Choroid plexus epithelial cell (primary cell): ENCODE measurements at places on chromosomes 2 and 18.

DNA sequence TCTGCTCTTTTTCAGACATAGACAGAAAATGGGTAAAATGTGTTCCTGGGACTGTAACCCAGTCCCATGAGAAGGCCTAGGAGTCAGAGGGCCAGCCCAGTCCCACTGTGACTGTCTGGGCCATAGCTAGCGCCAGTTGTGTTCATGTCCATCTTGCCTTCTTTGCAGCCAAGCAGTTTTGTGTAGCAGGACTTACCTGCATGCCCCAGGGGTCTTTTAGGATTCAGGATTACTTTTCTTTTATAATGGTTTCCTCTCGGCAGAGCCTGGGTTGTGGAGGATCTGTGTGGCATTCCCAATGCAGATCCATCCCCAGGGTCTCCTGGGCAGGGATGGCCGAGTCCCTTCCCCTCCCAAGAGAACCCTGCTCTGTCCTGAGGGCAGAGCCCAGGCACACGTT is 90.8 kb downstream of the FHOD3 start:
- no peak for DNase-seq

GRCh38 chr2:24351627-24351938 is 8.8 kb downstream of the ITSN2 start:
- no peak for DNase-seq

DNA sequence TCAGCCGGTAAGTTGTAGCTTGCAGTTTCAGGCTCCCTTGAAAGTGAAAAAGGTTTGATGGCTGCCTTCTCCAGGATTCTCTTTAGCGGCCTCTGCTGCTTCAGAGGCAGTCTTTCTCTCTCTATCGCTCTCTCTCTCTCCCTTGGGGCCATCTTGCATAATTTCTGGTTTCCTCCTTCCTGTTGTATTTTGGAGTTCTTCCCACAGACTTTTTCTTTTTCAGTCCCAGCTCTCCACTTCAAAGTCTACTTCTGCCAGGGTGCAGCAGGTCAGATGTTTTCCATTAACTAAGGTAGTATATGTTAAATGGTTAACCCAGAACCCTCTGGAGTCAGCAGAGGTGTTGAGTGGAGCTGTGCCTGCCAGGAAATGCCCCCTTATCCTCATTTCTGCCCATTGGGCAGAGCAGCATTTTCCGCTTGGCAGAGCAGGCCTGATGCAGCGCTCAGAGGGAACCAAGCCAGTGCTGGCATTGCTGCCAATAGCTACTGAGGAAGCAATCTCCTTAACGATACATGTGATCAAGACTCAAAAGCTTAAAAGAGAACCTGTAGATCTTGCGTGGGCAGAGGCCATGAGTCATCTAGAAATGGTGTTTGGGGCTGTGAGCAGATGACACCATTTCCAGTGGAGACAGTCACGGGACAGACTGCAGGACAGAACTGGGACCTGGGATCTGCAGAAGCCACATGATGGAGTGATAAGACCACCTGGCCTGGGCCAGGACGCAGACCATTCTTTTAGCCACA is 20.8 kb downstream of the DBI start:
- peak; percentile 91 for DNase-seq

DNA sequence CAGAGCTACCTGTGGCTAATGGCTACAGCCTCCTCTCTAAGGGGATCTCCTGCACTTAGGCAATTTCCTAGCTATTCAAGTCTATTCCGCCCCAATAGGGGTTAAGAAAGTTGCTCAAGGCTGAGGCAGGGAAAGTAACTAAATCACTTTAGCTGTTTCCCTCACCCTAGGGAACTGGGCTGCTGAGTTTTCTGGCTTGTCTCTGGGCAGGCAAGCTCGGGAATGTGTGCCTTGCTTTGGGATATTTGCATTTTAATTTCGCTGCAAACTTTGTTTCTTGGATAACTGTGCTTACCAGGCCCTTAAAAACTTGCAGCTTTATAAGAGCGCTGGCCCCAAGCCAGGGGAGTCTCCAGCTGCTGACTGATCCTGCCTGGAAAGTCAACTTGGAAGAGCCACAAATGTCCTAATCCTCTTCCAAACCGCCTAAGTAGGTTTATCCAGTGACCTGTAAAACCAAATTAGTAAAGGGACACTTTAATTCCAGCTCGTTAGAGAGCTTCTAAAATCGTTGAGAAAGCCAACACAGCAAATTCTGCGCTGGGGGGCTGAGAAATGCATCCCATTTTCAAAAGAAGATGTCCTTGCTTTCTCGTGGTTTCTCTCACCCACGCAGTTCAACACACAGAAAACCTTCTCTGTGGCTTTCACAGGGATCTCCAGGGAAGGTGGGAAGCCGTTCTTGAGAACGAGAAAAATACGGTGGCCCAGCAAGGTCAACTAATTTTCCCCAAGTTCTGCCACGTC is 59.5 kb upstream of the SP3 start:
- DNase-seq: peak; percentile 79

GRCh38 chr2:147051814-147052213 is 793.0 kb upstream of the ACVR2A start:
- DNase-seq: no peak

DNA sequence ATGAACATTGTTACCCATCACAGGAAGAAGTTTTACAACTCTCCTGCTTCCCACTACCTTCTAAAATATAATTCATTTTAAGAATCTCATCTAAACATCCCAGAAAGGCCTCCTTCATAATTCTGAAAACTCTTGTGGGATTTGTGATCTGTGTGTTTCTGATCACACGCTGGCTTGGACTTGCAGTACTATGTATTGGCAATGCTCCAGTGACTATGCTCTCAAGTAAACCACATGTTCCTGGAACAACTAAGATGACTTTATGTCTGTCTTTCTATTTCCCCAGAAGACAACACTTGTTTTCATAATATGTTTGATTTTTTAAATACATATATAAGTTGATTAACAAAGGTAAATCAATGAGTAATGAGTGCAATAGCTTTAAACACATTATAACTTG is 376.6 kb upstream of the NETO1 start:
- peak; percentile 89 for DNase-seq

- DNase-seq: no peak
These were observed 30.6 kb downstream of the CFAP221 start for GRCh38 chr2:119574864-119575263.
